Neural crest cell (in vitro differentiated cells): ENCODE measurements at places on chromosomes 1 and 21. TPM values are rescaled to one million over a fixed set of nuclear protein-coding genes. Genes with fewer than 3 reads are reported as not detected.

- peaks cover 31% of the 10 kb centered on the region for H3K4me1 ChIP-seq
- peak overlapping the region; percentile 91 for H3K27ac ChIP-seq
- peaks cover 4% of the 10 kb centered on the region for H3K27me3 ChIP-seq
- DNase-seq, result no peak
Measured at GRCh38 chr1:44801491-44802305, 1.5 kb downstream of the PLK3 start.

GRCh38 chr1:15692121-15692682 lies 8.1 kb downstream of the PLEKHM2 start:
- H3K4me3 ChIP-seq, result peak overlapping the region; percentile 20
- DNase-seq, result no peak
- no peaks in the 10 kb centered on the region for H3K4me1 ChIP-seq
- no peaks in the 10 kb centered on the region for H3K27me3 ChIP-seq
- peaks cover 4% of the 10 kb centered on the region for H3K36me3 ChIP-seq

- H3K4me1 ChIP-seq, result no peaks in the 10 kb centered on the region
- no peak for DNase-seq
- H3K36me3 ChIP-seq, result no peaks in the 10 kb centered on the region
Measured at GRCh38 chr1:54001591-54001990, 16.4 kb downstream of the LDLRAD1 start.

DNA sequence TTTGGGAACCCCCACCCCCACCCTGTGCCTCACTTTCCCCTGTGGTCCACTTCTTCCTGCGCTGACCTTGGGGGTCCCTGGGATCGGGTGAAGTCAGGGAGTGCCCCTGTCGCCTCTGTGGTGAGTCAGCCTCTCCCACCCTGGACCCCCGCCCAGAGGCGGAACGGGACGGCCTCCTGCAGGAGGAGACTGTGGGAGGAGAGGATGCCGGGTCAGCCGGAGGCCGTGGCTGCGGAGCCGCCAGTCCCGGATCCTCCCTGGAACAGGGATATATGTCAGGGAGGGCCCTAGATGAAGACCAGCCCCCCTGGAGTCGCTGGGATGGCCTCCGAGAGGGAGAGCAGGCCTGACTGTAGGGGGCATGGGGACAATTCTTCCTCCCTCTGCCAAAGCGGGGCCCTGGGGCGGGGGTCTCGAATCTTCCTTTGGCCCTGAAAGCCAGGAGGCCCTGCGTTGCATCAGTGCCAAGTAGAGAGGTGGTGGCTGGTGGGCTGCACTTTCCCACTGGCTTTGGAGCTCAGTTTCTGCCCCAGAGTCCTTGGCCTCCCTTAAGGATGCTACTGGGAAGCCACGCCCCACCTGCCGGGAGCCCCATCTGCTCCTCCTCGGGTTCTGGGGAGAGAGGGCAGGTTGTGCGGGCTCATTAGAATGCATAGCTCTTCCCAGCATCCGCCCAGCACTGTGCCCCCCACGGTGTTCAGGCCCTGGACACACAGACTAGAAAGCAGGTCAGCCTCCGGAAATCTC lies 930 bp downstream of the ARHGEF10L start:
- H3K4me3 ChIP-seq, result peak overlapping the region; percentile 90
- DNase-seq, result peak; percentile 31
- H3K36me3 ChIP-seq, result no peaks in the 10 kb centered on the region

GRCh38 chr1:79353224-79353623 lies 346.7 kb upstream of the ADGRL4 start:
- H3K4me1 ChIP-seq, result no peaks in the 10 kb centered on the region
- no peaks in the 10 kb centered on the region for H3K36me3 ChIP-seq
- DNase-seq, result peak; percentile 38
- no peak overlapping the region for H3K27ac ChIP-seq

DNA sequence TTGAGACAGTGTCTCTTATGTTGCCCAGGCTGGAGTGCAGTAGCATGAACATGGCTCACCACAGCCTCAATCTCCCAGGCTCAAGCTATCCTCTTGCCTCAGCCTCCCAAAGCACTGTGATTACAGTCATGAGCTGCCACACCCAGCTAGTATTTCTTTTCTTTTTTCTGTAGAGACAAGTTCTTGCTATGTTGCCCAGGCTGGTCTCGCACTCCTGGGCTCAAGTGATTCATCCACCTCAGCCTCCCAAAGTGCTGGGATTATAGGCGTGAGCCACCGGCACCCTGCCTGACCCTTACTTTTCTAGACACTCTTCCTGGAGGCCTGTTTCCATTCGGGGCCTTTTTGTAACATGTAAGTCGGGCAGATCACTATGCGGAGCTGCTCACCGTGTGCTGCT lies 30.1 kb upstream of the SRP9 start:
- no peak overlapping the region for H3K4me3 ChIP-seq
- peaks cover 10% of the 10 kb centered on the region for H3K4me1 ChIP-seq
- no peak overlapping the region for H3K27ac ChIP-seq
- no peaks in the 10 kb centered on the region for H3K27me3 ChIP-seq

- no peaks in the 10 kb centered on the region for H3K27me3 ChIP-seq
- no peaks in the 10 kb centered on the region for H3K4me1 ChIP-seq
- no peak for DNase-seq
- H3K4me3 ChIP-seq, result no peak overlapping the region
Measured at GRCh38 chr1:161989786-161990185, 33.9 kb downstream of the OLFML2B start.

DNA sequence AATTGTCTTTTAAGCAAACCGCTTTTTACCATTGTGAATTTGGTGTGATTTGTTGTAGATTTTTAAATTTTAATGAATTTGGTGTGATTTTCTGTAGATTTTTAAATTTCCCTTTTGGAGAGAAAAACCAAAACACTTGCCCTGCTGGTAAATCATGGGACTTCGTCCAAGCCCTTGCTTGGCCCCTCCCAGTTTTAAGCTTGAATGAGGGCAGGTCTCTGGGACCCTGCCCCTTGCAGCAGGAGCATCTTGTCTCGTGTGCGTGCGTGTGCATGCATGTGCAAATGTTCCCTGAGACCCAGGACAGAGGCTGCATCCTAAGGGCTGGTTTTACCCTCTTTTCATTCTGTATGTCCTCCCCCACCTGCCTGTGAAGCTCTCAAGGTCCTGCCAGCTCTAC lies 248.6 kb downstream of the GREM2 start:
- no peaks in the 10 kb centered on the region for H3K4me1 ChIP-seq
- DNase-seq, result no peak
- no peak overlapping the region for H3K4me3 ChIP-seq
- no peak overlapping the region for H3K27ac ChIP-seq
- H3K27me3 ChIP-seq, result no peaks in the 10 kb centered on the region

DNA sequence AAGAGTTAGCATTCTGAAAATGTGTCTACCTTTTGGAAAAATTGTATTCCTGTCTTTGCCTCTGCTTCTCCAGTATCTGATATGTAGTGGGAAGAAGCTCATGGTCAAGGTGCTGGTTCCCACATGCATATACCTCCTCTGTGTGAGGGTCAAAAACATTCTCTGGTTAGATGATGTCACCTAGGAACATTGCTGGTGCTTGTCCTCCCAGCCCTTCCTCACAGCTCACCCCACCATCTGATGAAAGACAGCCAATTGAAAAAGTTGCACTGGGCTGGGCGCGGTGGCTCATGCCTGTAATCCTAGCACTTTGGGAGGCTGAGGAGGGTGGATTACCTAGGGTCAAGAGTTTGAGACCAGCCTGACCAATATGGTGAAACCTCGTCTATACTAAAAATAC lies 154.4 kb downstream of the NR5A2 start:
- no peaks in the 10 kb centered on the region for H3K36me3 ChIP-seq
- no peak overlapping the region for H3K4me3 ChIP-seq
- H3K27me3 ChIP-seq, result no peaks in the 10 kb centered on the region
- H3K4me1 ChIP-seq, result peaks cover 6% of the 10 kb centered on the region
- no peak for DNase-seq

- peaks cover 14% of the 10 kb centered on the region for H3K4me1 ChIP-seq
- H3K36me3 ChIP-seq, result no peaks in the 10 kb centered on the region
- no peak overlapping the region for H3K4me3 ChIP-seq
- no peak overlapping the region for H3K27ac ChIP-seq
- DNase-seq, result no peak
Measured at GRCh38 chr1:87953121-87953520, 624.4 kb downstream of the LMO4 start.

DNA sequence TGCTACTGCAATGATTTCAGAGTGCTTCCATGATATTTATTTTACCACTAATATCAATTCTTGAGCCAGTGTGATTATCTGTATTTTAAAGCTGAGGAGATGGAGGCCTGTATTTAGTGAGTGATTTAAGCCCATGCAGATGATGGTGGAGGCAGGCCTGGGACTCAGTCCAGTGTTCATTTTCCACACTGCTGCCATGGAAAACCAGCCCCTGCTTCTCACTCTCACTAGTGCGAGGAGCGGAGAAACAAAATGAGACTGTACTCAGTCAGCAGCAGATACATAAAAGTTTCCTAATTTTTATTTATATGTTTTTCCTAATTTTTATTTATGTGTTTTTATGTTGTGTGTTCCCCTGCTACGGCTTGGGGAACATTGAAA lies 32.8 kb downstream of the LRRC8B start:
- peaks cover 23% of the 10 kb centered on the region for H3K4me1 ChIP-seq
- no peaks in the 10 kb centered on the region for H3K27me3 ChIP-seq
- H3K27ac ChIP-seq, result no peak overlapping the region

DNA sequence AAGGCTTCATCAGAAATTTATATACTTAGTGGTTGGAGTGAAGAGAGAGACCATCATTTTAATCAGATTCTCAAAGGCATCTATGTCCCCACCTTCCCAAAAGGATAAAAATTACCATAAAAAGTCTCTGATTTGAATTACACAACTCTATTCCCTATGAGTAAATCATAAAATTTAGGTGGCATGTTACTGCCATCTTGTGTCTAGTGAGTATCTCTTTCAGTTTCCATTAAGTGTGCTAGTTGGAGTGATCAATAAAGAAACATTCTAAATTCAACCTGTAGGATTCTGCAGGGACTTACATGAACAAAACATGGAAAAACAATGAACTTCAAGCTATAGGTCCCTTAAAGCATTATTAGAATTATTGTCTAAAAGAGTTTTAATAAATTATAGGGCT lies 655.4 kb downstream of the LTN1 start:
- H3K27me3 ChIP-seq, result no peaks in the 10 kb centered on the region
- H3K27ac ChIP-seq, result no peak overlapping the region
- no peak for DNase-seq
- no peaks in the 10 kb centered on the region for H3K36me3 ChIP-seq
- no peak overlapping the region for H3K4me3 ChIP-seq
- H3K4me1 ChIP-seq, result peaks cover 4% of the 10 kb centered on the region

GRCh38 chr1:109705411-109705810 lies 6.6 kb upstream of the GSTM5 start:
- no peak overlapping the region for H3K27ac ChIP-seq
- no peak overlapping the region for H3K4me3 ChIP-seq
- peaks cover 13% of the 10 kb centered on the region for H3K36me3 ChIP-seq
- H3K4me1 ChIP-seq, result no peaks in the 10 kb centered on the region
- no peak for DNase-seq

DNA sequence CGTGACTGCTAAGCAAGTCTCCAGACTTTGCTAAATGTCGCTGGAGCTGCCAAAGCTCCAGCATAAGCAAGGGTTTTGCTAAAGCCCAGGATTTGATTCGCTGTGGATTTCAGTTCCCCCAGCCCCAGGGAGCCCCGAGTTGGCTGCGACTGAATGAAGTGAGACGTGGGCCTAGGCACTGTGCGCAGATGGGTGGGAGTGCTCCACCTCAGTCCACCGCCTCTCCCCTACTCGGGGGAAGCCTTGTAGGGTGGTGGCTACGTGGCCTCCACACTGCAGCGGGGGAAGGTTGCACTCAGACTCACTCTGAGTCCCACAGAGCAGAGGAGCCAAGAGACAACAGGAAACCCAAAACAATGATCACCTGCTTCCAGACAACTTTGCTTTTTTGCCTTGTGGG lies 397.8 kb upstream of the VAMP3 start:
- no peaks in the 10 kb centered on the region for H3K36me3 ChIP-seq
- DNase-seq, result no peak
- H3K27me3 ChIP-seq, result no peaks in the 10 kb centered on the region
- no peak overlapping the region for H3K4me3 ChIP-seq
- no peak overlapping the region for H3K27ac ChIP-seq

DNA sequence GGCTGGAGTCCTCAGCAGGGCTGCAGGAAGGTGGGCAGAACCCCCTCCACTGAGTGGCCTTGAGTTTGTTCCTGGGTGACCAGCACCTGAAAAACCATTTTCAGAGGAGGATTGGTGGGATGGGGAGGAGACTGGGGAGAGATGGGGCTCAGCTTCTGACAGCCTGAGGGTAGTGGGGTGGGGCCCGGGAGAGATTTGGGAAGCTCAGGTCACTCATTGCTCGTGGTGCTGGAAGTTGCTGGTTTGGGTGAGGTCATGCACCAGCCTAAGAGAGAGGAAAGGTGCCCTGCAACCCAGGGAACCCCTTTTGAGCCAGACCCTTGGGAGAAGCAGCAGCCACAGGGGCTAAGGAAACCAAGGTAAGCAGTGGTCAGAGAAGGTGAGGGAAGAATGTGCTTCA lies 100.8 kb downstream of the EBNA1BP2 start:
- no peak overlapping the region for H3K4me3 ChIP-seq
- H3K4me1 ChIP-seq, result peaks cover 48% of the 10 kb centered on the region
- H3K36me3 ChIP-seq, result no peaks in the 10 kb centered on the region
- peak overlapping the region; percentile 88 for H3K27ac ChIP-seq
- no peak for DNase-seq

The LAMC1 gene
- 82.0 and 85.8 TPM in 2 replicates for total RNA-seq

The KCNE2 gene
- 0.39 and 0.61 TPM in 2 replicates for total RNA-seq

The SPRR1A gene
- total RNA-seq, result not detected in 2 replicates

The NBPF20 gene
- 4.3 and 4.7 TPM in 2 replicates for total RNA-seq

The BRINP2 gene
- 1.3 and 1.4 TPM in 2 replicates for total RNA-seq

The TEDDM1 gene
- total RNA-seq, result not detected in 2 replicates

The OR2L13 gene
- not detected in 2 replicates for total RNA-seq

The OR2L3 gene
- not detected in 2 replicates for total RNA-seq

The RUNX3 gene
- total RNA-seq, result 0.16 TPM in 1 of 2 replicates, not detected in the other

The FBLIM1 gene
- total RNA-seq, result 6.2 and 7.9 TPM in 2 replicates

The C1QTNF12 gene
- 0.66 and 0.79 TPM in 2 replicates for total RNA-seq

The ERICH3 gene
- total RNA-seq, result 0.32 TPM in 1 of 2 replicates, not detected in the other
